ENCODE measurements at places on chromosomes 2 and 18.

DNA sequence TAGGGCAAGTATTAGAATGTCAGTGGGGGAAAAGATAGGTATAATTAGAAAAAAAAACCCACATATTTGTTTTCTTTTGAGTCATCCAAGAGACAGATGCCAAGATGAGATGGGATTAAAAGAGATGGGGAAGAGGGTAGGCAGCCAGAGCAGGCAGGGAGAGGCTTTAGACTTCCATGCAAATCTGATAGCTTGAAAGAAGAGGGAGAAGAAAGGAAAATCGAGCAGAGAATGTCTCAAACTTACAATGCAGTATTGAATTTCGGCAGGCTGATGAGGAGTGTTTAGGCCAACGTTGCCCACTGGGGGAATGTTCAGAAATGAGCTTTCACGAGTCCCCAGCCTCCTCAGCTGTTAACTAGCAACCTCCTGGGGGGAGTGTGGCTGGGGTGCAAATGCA, 91.3 kb downstream of the SPATS2L start:
- DNase-seq = no peak

GRCh38 chr2:127065299-127065939, 41.5 kb downstream of the BIN1 start:
- DNase-seq = no peak

DNA sequence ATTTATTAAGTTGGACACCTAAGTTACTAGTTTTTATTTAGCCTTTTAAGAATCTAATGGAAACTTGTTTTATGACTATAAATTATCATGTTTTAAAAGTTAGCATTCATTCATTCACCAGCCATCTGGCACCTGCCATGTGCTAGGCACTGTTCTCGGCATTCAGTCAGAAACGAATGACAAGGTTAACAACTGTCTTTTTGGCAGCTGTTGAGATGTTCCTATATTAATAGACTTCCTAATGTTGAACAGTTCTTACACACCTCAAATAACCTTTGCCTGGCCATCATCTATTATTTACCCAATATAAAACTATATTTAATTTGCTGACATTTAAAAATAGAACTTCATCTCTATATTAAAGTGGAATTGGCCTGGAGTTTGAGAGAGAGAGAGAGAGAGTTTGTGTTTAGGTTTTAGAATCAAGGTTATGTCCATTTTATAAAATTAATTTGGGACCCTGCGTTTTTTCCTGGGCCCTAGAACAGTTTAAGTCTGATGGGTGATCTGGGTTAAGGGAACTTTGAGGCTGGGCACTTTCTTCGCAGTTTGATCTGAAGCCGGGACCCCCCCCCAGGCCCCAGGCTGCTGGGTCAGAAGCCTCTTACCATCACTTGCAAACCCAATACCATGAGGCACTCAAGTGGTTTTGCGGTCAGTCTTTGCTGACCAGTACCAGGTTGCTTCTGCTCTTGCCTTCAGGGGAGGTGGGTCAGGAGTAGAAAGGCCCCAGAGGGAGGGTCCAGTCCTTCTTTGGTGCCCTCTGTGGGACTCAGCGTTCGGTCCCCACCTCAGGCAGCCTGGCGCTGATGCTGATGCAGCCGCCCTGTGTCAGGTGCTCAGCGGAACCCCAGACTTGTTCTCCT, 48.3 kb upstream of the ASB1 start:
- no peak for DNase-seq

GRCh38 chr2:107462181-107462580, 364.5 kb upstream of the RGPD4 start:
- DNase-seq = no peak

GRCh38 chr2:7242189-7242867, 325.1 kb downstream of the RNF144A start:
- DNase-seq = no peak

- no peak for DNase-seq
Measured at GRCh38 chr2:149132901-149133300, 94.4 kb downstream of the LYPD6B start.

- DNase-seq = no peak
Measured at GRCh38 chr2:108776475-108776874, 10.1 kb upstream of the CCDC138 start.

DNA sequence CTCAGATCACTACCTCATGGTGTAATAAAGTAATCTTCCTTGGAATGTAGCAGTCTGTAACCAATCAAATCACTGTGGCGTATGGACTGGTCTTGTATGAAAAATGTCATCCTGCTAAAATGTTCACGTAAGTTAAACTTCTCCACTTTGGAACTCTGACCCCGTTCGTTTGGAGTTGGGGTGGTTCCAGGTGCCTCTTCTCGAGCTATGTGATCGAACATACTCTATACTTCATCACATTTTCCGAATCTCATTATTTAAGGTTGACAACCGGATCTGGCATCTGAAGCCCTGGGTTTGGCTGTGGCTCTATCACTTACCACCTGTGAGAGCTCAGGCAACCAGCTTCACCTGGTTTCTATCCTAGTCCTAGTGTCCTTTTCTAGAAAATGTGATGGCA, 148.0 kb upstream of the MYCN start:
- no peak for DNase-seq

GRCh38 chr18:11740461-11740860, 51.4 kb downstream of the GNAL start:
- DNase-seq = no peak

DNA sequence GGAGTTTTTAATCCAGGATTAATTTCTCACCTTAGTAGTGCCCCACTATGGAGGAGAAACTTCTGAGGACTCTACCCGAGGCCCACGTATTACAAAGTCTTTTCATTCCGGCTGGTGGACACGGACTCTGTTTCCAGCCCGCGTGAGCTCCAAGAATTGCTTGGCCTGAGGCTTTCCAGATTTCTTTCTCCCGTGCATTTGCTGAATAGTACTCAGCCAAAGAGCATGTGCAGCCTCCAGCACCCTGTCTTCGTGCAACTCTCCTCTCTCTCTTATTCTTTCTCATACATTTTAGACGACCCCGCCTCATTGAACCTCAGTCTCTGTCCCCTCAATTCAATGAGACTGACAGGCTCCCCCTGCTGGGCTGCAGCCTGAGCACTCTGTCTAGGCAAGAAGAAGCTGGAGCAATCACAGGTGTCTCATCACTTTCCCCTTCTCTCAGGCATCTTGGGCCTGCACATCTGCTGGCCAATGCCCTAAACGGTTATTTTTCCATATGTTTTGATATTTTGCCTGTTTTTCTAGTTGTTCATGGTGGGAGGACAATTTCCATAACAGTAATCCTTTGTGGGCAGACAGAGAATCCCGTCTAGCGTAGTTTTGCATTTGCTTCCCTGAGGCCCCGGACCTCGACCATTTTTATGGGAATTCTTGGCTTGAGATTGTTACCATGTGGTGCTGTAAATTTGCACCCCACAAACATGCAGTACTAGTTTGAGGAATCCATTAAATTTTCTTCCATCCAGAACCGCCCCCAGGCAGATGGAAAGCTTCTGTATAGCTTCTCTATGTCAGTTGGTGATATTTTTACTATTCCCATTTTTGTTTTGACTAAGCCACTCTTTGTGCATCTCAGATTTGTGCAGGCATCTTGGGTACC, 50.1 kb upstream of the LPIN2 start:
- no peak for DNase-seq

DNA sequence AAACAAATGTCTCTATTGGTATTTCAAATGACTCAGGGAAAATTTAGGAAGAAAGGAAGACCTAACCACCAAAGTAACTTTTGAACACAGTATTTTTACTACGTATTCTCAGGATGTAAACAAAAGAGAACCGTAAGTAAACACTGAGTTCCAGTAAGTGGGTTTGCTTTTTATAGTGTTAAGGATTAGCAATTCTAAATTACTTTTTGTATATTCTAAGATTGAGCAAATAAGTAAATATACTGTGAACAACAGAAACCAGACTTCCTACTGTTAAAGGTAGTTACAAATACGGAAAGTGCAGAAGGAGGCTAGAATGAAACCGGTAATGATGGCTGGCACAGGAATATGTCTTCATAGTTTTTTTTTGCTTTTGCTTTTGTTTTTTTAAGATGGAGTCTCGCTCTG, 31.5 kb downstream of the SESTD1 start:
- DNase-seq = no peak

DNA sequence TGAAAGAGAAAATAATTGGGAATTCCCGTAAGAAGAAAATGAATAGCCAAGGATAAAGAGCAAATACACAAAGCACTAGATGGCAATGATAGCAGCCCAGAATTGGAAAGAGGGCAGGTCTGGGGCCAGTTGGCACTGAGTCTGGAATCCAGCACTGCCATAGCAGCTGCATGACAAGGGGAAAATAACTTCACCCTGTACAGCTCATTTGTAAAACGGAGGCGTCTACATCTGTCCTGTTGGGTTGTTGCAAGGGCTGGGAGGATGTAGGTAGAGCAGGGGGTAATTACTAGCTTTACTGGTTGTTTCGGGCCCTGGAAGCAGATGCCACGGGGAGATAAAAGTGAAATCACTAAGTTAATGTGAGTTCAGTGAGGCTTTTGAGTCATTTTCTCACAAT, 110.0 kb upstream of the RASGRP3 start:
- DNase-seq = no peak

- no peak for DNase-seq
Measured at GRCh38 chr2:195021711-195022507, 635.1 kb upstream of the SLC39A10 start.

GRCh38 chr2:172429301-172429968, 2.0 kb downstream of the ITGA6 start:
- DNase-seq = no peak

DNA sequence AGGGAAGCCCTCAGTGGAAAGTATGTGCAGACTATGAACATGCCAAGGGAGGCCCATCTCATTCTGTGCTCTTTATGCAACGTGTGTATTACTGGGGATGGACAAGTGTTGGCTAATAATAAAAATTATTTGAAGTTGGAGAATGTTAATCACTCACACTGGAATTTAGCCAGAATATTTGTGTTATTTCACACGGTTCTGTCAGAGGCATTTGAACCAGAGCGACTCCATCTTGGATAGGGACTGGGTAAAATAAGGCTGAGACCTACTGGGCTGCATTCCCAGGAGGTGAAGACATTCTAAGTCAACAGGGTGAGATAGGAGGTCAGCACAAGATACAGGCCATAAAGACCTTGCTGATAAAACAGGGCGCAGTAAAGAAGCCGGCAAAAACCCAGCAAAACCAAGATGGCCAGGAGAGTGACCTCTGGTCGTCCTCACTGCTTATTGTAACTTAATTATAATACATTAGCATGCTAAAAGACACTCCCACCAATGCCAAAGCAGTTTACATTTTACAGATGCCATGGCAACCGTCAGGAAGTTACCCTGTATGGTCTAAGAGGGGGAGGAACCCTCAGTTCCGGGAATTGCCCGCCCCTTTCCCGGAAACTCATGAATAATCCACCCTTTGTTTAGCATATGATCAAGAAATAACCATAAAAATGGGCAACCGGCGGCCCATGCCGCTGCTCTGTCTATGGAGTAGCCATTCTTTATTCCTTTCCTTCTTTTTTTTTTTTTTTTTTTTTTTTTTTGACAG, 2.6 kb upstream of the FZD5 start:
- no peak for DNase-seq

DNA sequence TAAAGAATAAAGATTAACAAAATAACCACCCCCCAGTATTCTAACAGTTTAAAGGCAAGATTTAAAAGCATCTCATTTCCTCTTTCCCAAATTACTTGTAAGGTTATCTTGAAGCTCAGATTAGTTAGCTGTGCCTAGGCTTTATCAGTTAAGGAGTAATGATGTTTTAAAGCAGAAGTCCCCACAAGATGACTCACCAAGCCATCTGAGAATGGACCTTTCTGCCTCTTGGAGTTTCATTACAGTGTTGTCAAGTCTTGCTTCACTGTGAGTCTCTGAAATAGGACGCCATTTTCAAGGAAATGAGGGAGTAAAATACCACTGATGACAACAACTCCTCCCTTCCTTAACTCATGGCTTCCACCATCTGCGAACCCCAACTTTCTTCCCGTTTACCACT, 35.9 kb downstream of the ZNF385B start:
- no peak for DNase-seq

GRCh38 chr18:2625217-2625616, 30.3 kb upstream of the SMCHD1 start:
- no peak for DNase-seq

- DNase-seq = no peak
Measured at GRCh38 chr2:139790807-139791752, 1010.9 kb upstream of the NXPH2 start.

DNA sequence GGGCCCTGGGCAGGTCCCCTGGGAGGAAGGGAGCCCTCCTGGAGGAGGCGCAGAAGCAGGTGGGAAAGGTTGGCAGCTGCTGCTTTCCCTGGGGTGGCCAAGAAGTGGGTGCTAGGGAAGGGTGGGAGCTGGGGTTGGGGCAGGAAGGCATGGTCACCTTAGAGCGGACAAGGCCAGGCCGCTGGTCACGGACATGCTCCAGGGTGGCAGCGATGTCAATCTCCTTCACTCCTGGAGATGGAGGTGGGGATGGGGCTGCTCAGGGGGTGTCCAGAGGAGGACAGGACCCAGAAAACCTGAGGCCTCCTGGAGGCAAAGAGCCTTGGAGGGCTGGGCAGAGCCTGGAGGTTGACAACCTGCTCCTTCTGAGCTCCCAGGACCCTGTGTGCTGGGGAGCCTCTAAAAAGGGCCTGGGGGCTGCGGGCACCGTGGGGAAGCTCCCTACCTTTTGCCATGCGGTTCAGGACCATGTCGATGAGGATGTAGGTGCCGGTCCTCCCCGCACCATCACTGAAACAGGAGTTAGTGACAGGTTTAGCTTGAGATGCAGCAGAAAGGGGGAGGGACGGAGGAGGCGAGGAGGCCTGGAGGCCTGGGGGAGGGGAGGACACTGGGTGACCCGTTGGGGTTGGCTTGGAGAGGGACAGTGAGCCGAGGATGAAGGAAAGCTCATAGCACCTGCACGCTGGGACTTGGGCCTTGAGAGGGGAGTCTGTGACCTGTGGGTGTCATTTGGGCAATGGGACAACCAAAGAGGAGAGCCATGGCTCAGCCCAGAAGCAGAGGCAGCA, 11.4 kb downstream of the DNAJB2 start:
- DNase-seq = no peak

DNA sequence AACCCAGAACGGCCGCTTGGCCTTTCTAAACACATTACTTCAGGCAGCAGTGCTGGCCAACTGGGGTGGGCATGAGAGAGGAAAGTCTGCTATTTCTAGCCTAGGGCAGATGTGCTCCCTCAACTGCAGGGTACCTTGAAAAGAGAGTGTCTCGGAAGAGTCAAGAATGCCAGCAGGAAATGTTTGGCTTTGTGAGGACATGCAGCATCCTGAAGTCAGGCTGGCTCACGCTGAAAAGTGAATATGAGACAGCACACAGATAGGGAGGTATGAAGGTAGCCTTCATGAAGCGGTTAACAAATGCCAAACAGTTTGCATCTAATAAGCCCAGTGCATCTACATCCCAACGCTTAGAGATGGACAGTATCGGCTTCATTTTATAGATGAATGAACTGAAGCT, 65.0 kb upstream of the NCKAP5 start:
- DNase-seq = no peak

DNA sequence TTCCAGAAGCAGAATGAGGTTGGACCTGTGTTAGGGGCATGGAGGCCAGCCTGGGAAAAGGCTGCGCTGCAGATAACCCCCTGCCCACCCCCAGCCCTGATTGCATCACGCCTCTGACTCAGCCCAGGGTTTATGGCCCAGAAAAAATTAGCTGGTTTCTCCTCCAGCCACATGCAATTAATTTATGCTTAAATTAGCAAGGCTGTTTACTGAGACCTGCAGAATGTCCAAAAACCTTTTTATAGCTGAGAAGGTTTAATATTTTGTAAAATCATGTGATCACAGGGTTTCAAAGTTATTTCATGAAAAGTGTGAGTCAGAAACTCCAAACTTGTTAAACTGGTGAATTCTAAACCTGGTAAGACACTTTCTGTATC, 123.1 kb upstream of the HDAC4 start:
- DNase-seq = no peak

GRCh38 chr18:77442393-77442792, 192.7 kb downstream of the GALR1 start:
- no peak for DNase-seq

All from stimulated activated CD4-positive, alpha-beta T cell treated with anti-CD3 and anti-CD28 coated beads, TNF-alpha, amount 100 ng/mL, for 24 hours (primary cell).